ENCODE measurements at places on chromosomes 2 and 18. TPM values are rescaled to one million over a fixed set of nuclear protein-coding genes. Genes with fewer than 3 reads are reported as not detected.

Gene G6PC2
- not detected for total RNA-seq

Gene GPR75
- 2.0 TPM for total RNA-seq

GRCh38 chr2:8316356-8316755 is 365.5 kb upstream of the ID2 start:
- no peak for DNase-seq

Gene GAD1
- 0.55 TPM for total RNA-seq

Gene MYO3B
- 0.33 TPM for total RNA-seq

Gene IL1F10
- not detected for total RNA-seq

GRCh38 chr2:73697606-73698005 is 39.5 kb downstream of the TPRKB start:
- DNase-seq = no peak
